Brain pericyte (primary cell): ENCODE measurements at places on chromosomes 1 and 21.

- DNase-seq: no peak
Observed at GRCh38 chr1:115988953-115989352, 12.6 kb downstream of the SLC22A15 start.

DNA sequence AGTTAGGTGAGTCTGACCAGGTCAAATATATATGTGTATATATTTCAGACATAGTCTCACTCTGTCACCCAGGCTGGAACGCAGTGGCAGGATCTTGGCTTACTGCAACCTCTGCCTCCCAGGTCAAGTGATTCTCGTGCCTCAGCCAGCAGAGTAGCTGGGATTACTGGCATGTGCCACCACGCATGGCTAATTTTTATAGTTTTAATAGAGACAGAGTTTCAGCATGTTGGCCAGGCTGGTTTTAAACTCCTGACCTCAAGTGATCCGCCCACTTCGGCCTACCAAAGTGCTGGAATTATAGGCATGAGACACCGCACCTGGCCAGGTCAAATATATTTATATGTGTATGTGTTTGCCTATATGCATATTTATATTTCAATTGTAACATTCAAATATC lies 581.5 kb upstream of the B3GALT2 start:
- no peak for DNase-seq

DNA sequence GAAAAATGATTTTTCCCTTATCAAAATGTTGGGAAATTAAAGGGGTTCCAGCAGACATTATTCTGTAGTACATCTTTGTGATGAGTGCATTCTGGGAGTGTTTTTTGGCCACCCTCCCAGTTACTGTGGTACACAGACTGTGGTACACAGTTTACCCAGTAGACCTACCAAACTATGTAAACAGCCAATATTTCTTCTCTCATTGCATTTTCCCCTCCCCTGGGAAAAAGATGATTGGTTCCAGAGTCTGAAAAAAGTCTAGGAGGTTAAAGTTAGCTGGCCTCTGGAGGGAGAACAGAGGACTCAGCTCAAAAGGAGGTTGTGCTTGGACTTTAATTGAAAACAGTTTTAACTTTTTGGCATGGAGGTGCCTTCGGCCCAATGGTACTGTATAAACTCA lies 42.5 kb downstream of the PGM1 start:
- DNase-seq: peak; percentile 44

GRCh38 chr1:214154596-214155292 lies 126.2 kb upstream of the SMYD2 start:
- DNase-seq: no peak

GRCh38 chr1:206685769-206686477 lies 1.2 kb downstream of the MAPKAPK2 start:
- no peak for DNase-seq

- DNase-seq: no peak
Observed at GRCh38 chr1:27886353-27886679, 14.0 kb downstream of the THEMIS2 start.

- no peak for DNase-seq
Observed at GRCh38 chr21:14454016-14455009, 71.4 kb upstream of the HSPA13 start.

DNA sequence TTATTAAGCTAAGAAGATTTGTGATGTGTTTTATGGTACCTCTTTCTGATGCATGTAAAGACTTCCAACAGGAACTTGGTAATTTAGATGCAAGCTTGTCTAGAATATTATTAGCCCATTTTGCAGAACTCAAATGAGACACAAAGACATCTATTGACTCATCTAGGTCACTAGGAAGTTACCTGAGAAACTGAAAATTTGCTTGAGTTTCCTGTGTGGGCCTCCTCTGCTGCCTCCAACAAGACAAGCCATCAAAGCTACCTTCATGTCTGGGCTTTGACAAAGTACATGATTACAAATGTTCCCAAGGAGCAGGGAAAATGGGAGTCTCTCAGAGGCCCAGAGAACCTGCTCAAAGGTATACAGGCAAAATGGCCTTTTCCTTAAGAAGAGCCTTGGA lies 5.6 kb downstream of the RUNX1 start:
- DNase-seq: no peak

DNA sequence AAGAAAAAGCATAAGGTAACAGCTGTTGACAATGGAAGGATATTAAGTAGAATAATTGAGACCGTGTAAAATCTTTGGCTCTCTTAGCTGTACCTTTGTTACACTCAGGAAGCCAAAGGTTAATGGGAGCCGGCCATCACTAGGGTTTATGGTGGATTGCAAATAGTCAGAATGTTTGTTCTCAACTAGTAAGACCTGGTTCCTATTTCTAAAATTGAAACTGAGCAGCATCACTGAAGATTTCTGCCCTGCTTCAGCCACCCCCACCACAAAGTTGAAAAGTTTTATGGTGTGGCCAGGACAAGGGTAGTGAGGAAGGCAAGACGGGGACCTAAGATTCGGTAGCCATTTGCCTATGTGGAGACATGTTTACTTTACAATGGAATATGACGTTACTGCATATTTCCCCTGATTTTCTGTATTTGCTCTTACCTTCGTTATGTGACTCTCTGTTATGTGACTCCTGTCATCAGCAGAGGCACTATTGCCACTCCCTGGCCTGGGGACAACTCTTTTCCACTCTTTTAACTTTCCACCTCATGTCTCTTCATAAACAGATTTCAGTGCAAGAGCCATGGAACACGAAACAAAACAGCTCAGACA lies 41.4 kb upstream of the KIF1B start:
- no peak for DNase-seq

DNA sequence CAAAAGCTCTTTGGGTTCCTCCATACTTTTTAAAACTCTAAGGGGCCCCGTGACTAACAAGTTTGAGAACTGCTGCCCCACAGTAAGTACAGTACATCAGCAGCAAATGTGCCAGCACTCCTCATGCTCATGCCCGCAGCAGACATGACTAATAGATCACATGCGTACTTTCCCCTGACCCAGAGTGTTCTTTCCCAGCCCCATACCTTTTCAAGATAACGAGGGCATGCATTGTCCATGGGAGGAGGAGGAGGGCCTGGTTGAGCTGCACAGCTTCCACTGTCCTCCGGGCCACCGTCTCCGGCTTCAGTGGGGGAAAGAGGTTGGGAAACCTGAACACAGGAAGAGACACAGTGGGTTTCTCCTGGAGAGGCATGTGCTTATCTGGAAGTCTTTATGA lies 45.5 kb downstream of the DHRS3 start:
- no peak for DNase-seq

- DNase-seq: no peak
Observed at GRCh38 chr1:214277704-214278635, 3.0 kb upstream of the SMYD2 start.

DNA sequence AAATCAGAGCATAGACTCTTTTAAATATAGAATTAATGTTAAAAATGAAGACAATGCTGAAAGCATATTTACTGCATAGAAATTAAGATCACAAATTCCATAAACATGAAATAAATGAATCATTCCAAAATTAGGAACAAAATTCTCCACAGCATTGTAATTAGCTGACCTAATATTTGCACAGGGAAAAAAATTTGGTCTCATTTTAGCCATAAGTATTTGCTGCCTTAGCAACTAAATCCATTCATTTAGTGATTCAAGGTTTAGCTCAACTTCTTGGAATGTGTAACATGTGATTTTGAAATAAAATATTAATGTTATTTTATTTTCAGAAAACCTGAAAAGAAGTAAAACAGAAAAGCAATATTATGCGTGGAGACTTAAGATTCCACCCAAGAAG lies 25.5 kb downstream of the ADAMTS5 start:
- no peak for DNase-seq

GRCh38 chr1:3638676-3639075 lies 11.2 kb downstream of the WRAP73 start:
- DNase-seq: no peak

DNA sequence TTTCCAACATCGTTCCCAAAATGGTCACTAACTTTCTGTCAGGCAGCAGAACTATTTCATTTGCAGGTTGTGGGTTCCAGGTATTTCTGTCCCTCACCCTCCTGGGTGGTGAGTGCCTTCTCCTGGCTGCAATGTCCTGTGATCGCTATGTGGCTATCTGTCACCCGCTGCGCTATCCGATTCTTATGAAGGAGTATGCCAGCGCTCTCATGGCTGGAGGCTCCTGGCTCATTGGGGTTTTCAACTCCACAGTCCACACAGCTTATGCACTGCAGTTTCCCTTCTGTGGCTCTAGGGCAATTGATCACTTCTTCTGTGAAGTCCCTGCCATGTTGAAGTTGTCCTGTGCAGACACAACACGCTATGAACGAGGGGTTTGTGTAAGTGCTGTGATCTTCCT lies 9.3 kb downstream of the OR2AJ1 start:
- DNase-seq: no peak

GRCh38 chr1:21598417-21598816 lies 70.7 kb downstream of the RAP1GAP start:
- DNase-seq: no peak

GRCh38 chr1:230382001-230382491 lies 44.1 kb downstream of the PGBD5 start:
- no peak for DNase-seq

GRCh38 chr1:101291562-101292380 lies 55.0 kb downstream of the S1PR1 start:
- peak; percentile 29 for DNase-seq
